ENCODE measurements at places on chromosomes 1 and 21.

- no peak for DNase-seq
These were observed 308.6 kb downstream of the MATN1 start for GRCh38 chr1:30414851-30415165.

- DNase-seq: no peak
These were observed 23.0 kb downstream of the ARHGEF16 start for GRCh38 chr1:3477241-3477995.

DNA sequence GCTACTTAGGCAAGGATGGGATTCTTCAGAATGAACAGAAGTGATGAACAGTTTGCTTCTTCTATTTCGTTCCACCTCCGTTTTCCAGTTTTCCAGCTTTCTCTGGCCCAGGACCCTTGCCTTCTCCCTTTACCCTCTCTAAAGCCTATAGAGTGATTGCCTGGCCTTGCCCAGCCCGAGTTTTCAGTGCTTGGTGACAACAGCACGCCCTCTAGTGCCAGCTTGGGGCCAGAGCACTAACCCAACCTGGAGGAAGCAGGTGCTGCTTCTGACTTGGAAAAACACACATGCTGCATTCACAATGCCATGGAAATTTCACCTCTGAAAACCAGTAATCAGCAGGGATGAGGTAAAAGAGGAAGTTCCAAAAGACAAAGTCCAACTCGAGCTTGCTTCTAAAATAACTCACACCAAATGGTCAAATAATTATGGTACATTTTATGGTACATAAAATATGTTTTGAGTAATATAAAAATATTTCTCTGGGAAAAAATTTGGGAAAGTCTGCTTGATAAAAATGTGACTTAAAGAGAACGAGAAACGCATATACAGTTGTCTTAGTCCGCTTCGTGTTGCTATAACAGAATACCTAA lies 26.1 kb downstream of the UBE2T start:
- DNase-seq: peak; percentile 32

GRCh38 chr1:154767315-154768240 lies 102.5 kb downstream of the KCNN3 start:
- no peak for DNase-seq

- no peak for DNase-seq
These were observed 145.4 kb downstream of the GALNT2 start for GRCh38 chr1:230212405-230212936.

DNA sequence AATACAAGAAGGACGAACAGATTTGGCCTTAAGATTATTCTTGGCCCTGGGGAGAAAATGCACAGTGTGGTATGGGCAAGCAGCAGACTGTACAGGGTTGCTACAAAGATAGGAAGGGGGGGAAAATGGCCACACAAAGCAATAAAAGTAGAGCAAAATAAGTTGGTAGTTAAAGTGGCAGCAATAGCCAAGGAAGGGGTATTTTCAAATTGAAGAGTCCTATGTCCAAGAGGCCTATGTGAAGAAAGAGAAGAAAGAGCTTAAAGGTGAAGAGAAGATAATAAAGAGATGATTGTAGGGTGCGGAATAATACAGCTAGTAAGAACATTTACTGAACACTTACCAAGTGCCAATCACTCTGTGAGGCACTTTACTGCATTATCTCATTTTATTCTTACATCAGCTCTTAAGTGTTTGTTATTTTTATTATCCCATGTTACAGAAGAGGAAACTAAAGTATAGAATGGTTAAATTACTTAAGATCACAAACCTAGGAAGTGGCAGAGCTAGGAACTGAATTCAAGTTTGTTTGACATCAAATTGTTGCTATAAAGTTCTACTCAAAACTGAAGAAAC lies 88.1 kb upstream of the TTC39A start:
- DNase-seq: no peak
